ENCODE measurements at places on chromosomes 3 and 15.

- no peak for DNase-seq
Observed at GRCh38 chr3:11906407-11906806, 59.7 kb upstream of the TAMM41 start.

- no peak for DNase-seq
Observed at GRCh38 chr15:57606816-57607215, 15.1 kb downstream of the MYZAP start.

DNA sequence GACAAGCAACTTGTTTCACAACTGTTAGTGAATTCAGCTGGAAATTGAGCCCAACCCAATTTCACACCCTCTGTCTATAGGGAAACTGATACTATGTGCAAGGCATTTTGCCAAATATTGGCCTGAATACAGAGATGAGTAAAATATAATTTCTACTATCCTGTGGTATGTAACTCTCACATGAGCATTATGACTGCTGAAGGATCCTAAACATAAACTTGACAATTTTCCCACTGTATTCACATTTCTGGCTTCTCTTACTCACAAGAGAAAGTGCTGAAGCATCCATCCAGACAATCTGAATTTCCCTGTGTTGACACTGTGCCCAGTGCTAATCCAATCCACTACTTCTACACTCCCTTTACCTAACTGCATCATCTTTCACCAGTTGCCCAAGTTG lies 28.4 kb downstream of the SERPINI2 start:
- DNase-seq: no peak

DNA sequence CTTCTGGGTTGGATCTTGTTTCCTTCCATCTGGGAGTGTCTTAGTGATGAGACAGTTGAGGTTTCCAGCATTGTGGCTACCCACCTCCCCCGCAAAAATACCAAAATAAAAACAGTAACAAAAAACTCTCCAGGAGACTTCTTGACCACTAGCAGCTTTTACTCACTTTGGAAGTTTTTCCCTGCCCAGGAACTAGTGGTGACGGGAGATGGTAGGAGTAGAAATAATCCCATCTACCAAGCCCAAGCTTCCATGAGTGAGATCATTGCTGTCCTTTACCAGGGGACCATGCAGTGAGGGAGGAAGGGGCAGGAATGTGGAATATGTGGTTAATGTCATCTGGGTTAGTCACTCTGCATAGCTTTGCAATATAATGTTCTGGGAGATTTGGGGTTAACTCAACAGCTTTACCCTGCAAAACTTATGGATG lies 187.7 kb downstream of the ITPR1 start:
- no peak for DNase-seq

- no peak for DNase-seq
Observed at GRCh38 chr15:78425643-78426042, 12.4 kb upstream of the IREB2 start.

DNA sequence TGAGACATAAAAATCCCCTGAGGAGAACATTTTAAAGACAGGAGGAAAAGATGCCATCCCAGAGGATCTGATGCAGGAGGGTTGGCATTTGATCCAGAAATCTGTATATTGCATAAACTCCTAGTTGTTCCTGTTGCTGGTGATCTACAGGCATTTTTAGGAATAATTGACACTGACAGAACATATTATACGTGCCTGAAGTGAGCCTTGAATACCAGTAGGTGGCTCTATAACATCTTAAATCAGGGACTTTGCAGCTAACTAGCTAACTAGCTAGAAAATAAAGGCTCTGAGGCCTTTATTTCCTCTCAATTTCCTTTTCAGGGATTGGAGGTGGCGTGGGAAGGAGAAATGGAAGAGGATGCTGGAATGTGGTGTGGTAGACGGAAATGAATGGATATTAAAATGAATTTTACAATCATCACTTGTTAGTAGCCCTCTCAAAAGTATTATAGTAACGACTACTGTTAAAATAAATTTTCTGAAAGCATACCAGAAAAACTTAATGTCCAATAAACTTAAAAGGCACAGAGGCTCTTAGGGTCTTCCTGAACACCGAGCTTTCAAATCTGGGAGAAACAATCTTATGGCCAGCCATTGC lies 73.8 kb upstream of the ZBED2 start:
- no peak for DNase-seq

GRCh38 chr3:45249391-45249790 lies 23.3 kb upstream of the TMEM158 start:
- no peak for DNase-seq

GRCh38 chr3:65291448-65292125 lies 603.8 kb upstream of the ADAMTS9 start:
- no peak for DNase-seq

DNA sequence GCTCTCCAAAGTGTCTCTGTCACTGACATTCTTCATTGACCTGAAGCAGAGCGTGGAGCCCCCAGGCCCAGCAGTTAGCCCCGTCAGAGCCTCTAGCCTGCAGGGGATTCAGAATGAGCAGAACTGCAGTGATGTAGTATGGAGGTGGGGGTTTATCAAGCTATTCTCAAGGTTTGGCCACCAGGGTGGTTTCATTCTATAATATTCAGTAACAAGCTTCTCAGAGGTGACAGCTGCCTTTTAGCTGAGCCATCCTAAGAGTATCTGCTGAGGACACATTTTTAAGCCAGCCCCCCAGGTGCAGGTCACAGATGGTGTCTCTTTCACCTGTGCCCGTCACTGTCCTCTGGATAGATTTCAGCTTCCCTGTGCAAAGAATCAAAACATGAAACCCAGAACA lies 31.9 kb downstream of the CMTM7 start:
- DNase-seq: no peak

DNA sequence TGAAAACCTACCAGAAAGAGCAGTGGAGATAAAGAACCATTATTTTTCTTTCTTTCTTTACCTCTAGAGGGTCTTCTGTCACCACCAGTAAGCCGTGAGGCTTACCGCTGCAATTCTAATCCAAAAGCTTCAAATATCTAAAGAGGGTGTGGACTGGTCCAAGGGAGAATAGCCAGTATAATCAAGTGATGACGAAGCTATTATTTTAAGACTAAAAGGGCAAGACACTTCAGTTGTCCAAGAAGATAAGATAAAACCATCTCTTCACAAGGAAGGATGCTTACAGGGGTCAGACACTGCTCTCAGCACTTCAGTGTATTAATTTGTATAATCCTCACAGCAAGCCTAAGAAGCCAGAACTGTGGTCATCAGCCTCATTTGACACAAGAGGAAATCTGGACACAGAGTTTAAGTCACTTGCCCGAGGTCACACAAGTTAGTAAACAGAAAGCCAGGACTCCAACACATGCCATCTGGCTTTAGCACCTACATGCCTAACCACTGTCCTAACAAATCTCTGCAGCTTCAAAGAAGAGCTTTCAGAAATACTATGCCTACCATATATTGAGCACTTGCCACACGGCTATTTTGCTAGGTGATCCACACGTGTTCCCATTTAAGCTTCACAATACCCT lies 14.6 kb downstream of the HDC start:
- DNase-seq: no peak
